ENCODE measurements at places on chromosomes 11 and 22.
A peak's percentile ranks its signal among the peaks of the same experiment; 100 is the strongest.

GRCh38 chr11:76888989-76889388, 28.3 kb downstream of the ACER3 start:
- DNase-seq = no peak

- DNase-seq = no peak
These were observed 29.3 kb upstream of the APLP2 start for GRCh38 chr11:130040281-130040940.

DNA sequence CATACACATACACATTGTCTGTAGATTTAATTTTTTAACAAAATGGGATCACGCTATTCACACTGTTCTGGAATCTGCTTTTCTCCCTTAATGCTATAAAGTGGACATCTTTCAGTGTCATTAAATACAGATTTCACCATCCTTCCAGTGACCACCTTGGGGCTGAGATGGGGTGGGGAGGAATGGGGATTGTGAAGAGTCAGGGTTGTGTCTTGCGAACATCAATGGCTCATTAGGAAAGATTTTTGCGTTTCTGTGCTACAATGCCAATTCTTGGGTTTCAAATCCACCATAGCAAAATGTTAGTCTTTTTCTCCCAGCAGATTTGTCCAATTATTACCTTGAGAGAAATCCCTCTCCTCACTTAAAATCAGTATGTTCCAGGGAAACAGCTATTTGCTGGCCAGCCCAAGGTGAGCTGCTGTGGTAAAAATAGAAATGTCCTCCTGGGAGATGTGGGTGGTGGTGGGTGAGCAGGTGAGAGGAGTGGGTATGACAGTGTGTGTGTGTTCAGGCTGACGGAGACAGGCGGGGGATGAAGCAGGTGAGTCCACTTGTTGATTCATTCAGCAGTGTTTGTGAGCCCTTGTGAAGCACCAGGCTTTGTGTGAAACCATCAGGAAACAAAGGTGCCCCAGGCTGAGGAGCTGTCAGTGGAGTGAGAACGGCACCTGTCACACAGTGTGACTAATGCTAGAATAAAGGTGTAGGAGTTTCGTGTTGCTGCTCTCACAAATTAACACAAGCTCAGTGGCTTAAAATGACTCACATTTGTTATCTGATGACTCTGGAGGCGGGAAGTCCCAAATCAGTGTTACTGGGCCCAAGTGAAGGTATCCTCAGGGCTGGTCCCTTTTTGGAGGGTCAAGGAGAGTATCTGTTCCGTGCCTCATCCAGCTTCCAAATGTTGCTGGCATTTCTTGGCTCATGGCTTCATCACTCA, 1.7 kb upstream of the CBX6 start:
- DNase-seq = no peak

- DNase-seq = peak; percentile 82
These were observed 13.2 kb downstream of the POLA2 start for GRCh38 chr11:65274735-65275682.

DNA sequence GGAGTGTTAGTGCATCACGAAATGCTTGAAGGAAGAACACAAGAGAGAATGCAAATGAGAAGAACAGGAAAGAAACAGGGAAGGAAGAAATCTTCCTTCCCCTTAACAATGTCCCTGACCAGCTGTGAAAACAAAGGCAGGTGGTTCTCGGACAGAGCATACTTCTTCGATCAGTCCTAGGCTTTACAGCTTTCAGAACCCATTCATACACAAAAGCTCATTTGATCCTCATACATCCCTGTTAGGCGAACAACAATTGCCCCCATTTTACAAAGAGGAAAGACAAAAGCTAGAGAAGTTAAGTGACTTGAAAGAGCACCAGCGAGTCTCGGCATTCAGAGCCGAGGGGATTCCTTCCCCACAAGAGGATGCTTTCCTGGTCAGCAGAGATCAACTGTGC, 57.2 kb upstream of the LRRC55 start:
- no peak for DNase-seq

GRCh38 chr11:26676641-26677040, 45.2 kb downstream of the SLC5A12 start:
- DNase-seq = no peak

DNA sequence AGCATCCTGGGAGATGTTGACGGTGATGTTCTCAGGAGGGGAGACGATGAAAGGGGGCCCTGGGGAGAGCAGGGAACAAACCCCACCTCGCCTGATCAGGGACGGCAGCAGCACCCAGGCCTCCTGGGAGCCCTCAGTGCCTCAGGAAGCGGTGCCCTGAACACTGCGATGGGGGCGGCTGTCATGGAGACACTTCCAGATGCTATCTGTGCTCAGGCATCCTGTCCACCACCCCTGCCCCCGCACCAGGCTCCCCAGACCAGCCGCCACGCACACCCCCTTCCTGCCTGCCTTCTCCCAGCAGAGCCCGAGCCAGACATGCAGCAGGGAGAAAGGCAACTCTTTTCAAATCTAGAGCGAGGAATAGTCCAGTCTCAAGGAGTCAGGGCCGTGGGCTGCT, 20.6 kb downstream of the IGSF9B start:
- DNase-seq = no peak

DNA sequence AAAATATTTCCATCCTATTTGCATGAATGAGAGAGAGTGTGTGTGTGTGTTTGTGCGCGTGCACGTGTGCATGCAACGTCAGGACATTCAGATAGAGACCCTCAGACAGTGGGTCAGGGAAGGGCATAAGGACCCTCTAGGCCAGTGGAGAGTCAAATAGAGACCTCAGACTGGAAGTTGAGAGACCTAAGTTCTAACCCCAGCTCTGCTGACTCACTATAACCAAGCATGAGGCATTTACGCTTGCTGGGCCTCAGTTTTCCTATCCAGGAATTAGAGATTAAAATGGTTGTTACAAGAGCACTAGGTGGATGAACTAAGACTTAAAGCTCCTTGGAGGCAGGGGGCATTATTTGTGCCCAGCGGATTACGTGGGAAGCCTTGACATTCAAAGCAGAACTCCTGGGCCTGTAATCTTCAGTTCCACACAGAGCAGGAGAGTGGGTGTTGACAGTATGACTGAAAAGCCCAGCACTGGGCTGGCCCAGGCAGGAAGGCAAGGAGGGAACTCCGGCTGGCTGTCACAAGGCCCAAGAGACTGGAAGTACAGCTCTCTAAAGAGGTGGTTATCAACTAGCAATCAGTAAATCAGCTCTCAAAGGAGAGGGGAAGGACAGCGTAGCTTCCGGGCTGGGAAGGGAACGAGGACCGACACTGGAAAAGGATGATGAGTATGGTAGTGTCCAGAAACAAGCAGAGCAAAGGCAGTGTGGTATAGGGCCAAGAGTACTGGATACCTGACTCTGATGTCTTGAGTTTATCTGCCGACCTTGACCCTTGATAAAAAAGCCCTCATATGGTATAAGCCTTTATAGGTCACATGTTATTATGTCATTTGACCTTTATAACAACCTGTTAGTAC, 9.2 kb downstream of the RHOG start:
- DNase-seq = no peak
